ENCODE measurements at places on chromosomes 7 and 10.

DNA sequence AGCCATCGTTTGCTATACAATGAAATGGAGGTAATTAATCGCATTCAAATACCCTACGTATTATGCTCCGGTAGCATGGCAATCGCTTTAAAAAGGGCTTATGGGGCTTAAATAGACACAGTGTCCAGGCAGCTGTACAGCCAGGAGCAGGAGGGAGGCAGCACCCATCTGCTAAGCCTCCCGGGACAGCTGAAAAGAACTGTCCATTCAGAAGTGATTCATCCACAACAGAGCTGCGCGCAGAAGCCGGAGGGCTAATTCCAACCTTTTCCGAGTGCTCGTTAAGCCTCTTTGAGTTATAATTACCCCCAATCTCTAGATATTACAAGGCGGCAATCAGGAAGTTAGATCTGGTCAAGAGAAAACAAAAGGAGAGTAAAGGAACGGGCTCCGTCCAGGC is 58.3 kb downstream of the DPYSL4 start:
- peak; percentile 75 for DNase-seq

DNA sequence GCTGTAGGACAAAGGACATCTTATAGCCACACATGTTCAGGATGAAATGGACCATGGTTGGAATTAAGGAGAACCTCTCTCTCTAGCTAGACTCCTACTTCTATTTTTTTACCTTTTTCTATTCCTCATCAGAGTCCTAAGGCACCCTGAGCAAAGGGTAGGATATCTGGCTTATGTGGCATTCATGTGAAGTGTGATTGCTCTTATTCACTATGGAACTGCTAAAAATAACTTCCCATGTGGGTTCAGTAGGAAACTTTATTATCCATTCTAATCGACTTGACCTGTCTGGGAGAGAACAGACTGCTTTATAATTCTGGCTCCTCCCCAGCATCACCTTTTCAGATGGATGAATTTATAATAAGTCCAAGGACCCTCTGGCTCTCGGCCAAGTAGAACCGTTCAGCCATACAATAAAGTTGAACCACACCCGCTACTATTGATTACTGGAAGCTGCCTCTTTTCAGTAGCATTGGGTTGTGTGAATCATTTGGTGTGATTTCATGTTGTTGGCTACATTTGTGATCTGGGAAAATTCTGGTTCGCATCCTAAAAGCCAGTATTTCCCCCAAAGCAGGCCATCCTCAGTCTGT is 117.5 kb downstream of the NRF1 start:
- no peak for DNase-seq

- no peak for DNase-seq
Observed at GRCh38 chr7:4693152-4693551, 11.1 kb downstream of the FOXK1 start.

DNA sequence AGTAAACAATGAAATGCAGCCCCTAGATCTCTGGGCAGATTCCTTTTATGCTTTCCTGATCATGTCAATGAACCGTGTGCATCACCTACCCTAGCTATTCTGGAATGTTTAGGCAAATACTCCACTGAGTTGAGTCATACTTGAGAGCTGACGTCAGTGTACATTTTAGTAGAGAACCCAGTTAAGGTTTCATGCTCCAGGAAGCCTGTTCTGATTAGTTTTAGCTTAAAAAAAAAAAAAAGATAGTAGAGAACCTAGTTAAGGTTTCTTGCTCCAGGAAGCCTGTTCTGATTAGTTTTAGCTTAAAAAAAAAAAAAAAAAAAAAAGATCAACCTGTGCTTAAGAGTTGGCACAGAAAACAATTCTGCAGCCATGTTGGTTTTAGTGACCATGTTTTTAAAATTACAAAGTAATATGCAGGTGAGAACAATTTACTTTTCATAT is 3.7 kb upstream of the MCU start:
- peak; percentile 37 for DNase-seq

DNA sequence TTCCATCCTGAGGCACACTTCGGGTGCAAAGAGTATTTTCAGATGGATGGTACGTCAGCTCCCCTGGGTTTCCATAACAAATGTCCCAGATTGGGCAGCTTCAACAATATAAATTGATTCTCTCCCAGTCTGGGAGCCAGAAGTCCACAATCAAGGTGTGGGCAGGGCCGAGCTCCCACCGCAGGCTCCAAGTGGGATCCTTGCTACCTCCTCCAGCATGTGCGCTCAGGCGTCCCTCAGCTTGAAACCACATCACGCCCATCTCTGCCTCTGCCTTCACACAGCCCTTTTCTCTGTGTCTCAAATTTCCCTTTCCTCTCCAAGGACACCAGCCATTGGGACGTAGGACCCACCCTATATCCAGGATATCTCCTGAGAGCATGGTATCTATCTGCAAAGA is 153.5 kb downstream of the DIP2C start:
- DNase-seq = no peak

- no peak for DNase-seq
Observed at GRCh38 chr7:46349490-46349889, 428.4 kb upstream of the IGFBP3 start.

DNA sequence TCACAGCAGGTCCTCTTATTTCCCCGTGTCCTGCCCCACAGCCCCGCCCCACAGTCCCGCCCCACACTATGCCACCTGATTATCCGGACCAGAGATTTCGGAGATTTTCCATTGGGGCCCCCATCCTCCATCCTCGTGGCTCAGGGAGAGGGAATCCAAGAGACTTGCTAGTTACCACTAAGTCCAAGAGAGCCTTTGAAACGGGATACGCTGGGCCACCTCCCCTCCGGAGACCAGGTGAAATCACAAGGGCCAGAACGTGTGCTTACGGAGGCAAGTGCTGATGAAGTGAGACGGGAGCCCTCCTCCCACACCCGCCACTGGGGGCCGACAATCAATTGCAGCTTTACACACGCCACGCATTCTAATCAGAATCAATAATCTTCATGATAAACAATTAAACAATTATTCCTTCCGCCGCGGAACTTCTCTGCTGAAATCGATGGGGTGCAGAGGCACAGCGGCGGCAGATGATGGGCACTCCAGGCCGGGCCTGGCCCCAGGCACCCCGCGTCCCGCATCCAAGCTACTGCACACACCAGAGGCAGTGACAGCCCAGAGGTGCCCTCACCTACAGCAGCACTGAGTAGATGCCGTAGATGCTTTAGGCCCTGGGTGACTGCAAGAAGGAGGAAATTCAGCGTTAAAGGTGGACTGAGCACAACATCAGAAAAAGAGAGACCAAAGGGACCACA is 534.0 kb upstream of the FOXK1 start:
- DNase-seq = peak; percentile 45

- peak; percentile 51 for DNase-seq
Observed at GRCh38 chr7:85011127-85011526, 175.7 kb downstream of the SEMA3D start.

GRCh38 chr10:90420637-90421318 is 437.1 kb downstream of the HTR7 start:
- DNase-seq = no peak

GRCh38 chr10:49396666-49396999 is 744 bp upstream of the DRGX start:
- DNase-seq = no peak

- DNase-seq = no peak
Observed at GRCh38 chr7:38411404-38411803, 138.0 kb upstream of the TARP start.

GRCh38 chr10:21399392-21400035 is 126.0 kb downstream of the SKIDA1 start:
- DNase-seq = peak; percentile 76

DNA sequence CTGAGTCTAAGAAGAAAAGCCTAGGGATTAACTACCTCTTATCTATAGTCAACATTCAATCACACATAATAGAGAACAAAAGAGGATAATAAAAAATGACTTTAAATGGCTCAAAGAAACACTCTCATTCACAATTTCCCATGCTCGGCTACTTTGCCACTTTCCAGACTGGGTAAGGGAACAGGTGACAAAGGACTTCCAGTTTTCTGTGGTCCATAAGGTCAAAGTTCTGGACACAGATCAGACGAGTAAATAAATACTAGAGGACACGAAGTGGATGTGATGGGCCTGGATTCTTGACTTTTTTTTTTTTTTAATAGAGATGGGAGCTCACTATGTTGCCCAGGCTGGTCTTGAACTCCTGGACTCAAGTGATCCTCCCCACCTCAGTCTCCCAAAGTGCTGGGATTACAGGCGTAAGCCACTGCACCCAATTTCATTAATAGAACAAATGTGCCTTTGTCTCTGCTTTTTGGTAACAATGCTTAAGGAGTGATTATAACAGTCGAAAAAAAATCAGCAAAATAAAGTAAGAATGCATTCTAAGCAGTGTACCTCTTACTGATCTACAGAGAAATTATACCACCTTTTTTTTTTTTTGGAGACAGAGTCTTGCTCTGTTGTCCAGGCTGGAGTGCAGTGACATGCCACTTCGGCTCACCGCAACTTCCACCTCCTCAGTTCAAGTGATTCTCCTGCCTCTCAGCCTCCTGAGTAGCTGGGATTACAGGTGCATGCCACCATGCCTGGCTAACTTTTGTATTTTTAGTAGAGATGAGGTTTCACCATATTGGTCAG is 70.6 kb downstream of the WAPL start:
- no peak for DNase-seq

- no peak for DNase-seq
Observed at GRCh38 chr10:102602272-102603045, 41.8 kb upstream of the TRIM8 start.

DNA sequence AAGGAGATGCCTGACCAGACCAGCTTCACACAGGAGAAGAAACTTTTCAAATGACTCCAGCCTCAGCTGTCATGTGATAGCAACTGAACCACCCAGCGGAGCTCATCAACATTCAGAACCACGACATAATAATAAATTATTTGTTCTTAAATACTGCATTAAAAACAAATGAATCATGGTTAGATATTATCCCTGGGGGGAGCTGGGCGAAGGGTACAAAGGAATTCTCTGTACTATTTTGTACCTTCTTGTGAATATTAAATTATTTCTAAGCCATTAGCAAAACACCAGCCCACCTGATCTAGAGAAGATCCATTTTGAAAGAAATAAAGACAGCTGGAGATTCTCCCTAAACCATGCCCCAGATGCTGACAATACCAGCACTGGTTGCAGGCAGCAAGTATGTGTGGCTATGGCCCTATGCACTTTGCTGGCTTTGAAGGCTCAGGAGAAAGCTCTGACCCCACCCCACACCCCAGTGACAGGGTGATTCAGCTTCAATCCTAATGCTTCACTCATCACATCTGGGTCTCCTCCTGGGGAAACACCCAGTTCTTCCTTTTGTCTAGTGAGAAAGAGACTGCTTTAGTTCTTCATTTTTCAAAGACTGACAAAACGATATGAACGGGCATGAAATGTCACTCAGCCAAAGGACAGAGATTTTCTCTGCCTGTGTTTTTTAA is 45.5 kb upstream of the NKX2-3 start:
- DNase-seq = no peak

GRCh38 chr10:130500261-130501000 is 364.2 kb downstream of the GLRX3 start:
- DNase-seq = no peak

DNA sequence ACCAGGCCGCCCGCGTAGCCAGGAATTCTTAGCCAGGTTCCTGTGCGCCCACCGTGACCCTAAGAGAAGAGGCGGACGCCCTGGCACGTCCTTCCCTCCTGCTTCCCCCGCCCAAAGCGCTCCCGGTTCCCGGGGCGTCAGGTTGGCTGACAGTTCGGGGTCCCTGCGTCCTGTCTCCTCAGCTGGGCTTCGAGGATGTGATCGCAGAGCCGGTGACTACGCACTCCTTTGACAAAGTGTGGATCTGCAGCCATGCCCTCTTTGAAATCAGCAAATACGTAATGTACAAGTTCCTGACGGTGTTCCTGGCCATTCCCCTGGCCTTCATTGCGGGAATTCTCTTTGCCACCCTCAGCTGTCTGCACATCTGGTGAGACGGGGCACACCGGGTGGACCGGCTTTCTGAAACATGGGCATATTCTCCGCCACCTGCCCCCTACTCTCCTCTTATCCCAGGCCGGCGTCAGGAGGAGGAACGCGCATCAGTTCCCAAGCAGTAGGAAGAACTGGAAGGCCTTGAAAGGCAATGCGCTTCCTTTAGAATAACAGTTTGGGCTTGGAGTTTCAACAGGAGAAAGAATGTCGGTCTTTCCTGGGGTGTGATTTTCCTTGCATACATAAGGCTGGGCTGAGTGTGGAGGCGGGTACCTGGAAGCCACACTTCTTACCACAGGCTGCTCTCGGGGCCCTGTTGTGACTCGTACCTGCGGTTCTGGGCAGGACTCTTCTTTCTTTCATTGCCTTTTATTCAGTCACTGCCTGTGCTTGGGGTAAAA is 728 bp downstream of the CAV2 start:
- no peak for DNase-seq

- no peak for DNase-seq
Observed at GRCh38 chr7:28082071-28082470, 98.5 kb downstream of the JAZF1 start.

GRCh38 chr10:89959433-89960110 is 258.2 kb downstream of the KIF20B start:
- DNase-seq = no peak

DNA sequence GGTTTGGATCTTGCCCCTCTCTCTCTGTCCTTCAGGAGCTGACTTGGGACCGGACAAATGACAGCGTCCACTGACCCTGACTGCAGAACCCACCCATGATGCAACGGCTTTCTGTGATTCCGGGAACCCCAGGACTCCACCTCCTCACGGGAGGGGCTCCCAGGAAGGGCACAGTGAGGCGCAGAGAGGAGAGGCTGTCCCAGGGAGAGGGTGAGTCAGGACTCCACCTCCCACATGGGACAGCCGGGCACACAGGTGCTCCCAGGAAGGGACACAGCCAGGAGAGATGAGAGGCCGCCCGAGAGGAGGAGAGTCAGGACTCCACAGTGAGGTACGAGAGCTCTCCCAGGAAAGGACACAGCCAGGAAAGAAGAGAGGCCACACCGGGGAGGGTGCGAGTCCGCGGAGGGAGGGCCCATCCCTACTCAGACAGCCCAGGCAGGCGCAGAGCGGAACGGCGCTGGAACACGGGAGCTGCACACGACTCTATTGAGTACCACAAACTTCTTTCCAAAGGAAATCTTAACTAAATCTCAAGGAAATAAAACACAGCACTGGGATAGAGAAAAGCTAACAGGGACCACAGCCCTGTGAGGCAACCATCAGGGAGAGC is 162.5 kb downstream of the MAD1L1 start:
- DNase-seq = no peak

GRCh38 chr7:142301299-142301698 is 43.4 kb upstream of the PRSS58 start:
- DNase-seq = no peak

DNA sequence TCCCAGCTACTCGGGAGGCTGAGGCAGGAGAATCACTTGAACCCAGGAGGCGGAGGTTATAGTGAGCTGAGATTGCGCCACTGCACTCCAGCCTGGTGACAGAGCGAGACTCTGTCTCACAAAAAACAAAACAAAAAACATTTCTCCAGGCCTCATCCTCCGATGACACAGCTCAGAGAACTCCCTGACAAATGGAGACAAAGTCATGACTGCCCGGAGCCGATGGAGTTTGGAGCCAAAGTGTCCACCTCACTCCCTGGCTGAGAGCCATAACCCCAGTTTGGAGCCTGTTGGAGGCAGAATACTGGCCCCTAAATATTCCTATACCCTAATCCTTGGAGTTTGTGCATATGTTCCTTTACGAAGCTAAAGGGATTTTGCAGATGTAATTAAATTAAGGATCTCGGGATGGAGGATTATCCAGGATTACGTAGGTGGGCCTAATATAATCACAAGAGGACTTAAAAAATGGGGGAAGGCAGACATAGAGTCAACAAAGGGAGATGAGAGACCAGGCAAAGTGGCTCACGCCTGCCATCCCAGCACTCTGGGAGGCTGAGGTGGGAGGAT is 22.7 kb downstream of the SSC4D start:
- no peak for DNase-seq
